Karpas-422 (cell line): ENCODE measurements at places on chromosomes 1 and 21.

- H3K27ac ChIP-seq, result no peak overlapping the region
- peaks cover 5% of the 10 kb centered on the region; the same call in 1 of the 2 replicates for H3K4me1 ChIP-seq
- no peaks in the 10 kb centered on the region for H3K27me3 ChIP-seq
- H3K4me3 ChIP-seq, result no peak overlapping the region
- no peaks in the 10 kb centered on the region for H3K36me3 ChIP-seq
- no peak for DNase-seq
These were observed 46.0 kb downstream of the RPL5 start for GRCh38 chr1:92877792-92878191.

DNA sequence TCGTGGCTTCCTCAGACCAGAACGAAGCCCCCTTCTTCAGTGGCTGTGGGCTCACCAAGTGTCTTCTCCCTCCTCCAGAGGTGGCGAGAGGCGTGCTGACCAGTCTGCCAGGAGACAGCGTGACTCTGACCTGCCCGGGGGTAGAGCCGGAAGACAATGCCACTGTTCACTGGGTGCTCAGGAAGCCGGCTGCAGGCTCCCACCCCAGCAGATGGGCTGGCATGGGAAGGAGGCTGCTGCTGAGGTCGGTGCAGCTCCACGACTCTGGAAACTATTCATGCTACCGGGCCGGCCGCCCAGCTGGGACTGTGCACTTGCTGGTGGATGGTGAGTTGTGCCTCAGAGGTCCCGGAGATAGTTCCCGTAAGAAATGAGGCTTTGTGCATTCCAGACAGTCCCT, 24.0 kb downstream of the IL6R start:
- DNase-seq, result no peak
- H3K4me1 ChIP-seq, result no peaks in the 10 kb centered on the region
- H3K36me3 ChIP-seq, result no peaks in the 10 kb centered on the region
- no peak overlapping the region for H3K4me3 ChIP-seq

DNA sequence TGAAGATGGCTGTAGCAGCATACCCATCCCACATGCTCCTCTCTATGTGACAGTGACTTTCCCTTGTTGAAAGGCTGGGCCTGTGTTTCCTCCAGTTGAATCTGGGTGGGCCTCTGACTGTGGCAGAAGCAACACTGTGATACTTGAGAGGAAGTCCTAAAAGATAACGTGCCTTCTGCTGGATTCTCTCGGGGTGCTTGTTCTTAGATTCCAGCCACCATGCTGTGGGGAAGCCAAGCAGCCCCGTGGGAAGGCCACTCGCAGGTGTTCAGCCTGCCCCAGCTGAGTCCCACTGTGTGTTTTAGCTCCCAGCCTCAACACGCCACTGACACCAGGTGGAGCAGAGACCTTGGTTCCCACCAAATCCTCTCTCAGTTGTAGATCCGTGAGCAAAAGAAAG, 31.5 kb downstream of the TRAPPC10 start:
- H3K4me1 ChIP-seq, result peaks cover 11% of the 10 kb centered on the region
- H3K27me3 ChIP-seq, result no peaks in the 10 kb centered on the region
- H3K4me3 ChIP-seq, result no peak overlapping the region
- H3K36me3 ChIP-seq, result 0 out of 2 replicates have a peak, but pooled peaks cover 6% of the 10 kb centered on the region
- no peak overlapping the region for H3K27ac ChIP-seq
- no peak for DNase-seq

DNA sequence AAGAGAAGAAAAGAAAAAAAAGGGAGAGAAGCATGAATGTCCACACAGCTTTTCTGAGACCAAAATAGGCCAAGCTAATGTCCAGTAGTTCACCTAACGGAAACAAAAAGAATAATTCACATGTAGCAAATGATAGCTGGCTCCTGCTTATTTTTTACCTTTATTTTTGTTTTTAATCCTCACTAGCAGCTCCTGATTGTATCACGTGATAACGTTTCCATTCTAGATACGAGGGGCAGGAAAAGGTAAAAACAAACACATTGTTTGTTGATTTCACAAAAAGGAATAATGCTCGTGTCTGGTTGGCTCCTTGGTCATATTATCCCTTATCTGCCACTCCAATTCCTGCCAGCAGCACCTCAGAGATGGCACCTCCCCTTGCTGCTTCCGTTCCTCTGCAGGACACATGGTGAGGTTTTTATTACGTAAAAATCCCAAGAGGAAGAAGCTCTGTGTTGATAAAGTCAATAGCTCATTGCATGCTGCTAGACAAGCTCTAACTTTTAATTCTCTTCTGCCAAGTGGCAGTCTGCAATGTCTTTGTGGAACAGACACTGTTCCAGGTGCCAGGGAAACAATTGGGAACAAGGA, 201.7 kb downstream of the CRB1 start:
- H3K27ac ChIP-seq, result no peak overlapping the region
- H3K4me1 ChIP-seq, result no peaks in the 10 kb centered on the region
- H3K27me3 ChIP-seq, result no peaks in the 10 kb centered on the region
